ENCODE measurements at places on chromosomes 4 and X.

- no peak for DNase-seq
These were observed 351.9 kb upstream of the FTHL17 start for GRCh38 chrX:31423609-31424189.

GRCh38 chr4:73867783-73868182 is 1.4 kb upstream of the CXCL1 start:
- no peak for DNase-seq

DNA sequence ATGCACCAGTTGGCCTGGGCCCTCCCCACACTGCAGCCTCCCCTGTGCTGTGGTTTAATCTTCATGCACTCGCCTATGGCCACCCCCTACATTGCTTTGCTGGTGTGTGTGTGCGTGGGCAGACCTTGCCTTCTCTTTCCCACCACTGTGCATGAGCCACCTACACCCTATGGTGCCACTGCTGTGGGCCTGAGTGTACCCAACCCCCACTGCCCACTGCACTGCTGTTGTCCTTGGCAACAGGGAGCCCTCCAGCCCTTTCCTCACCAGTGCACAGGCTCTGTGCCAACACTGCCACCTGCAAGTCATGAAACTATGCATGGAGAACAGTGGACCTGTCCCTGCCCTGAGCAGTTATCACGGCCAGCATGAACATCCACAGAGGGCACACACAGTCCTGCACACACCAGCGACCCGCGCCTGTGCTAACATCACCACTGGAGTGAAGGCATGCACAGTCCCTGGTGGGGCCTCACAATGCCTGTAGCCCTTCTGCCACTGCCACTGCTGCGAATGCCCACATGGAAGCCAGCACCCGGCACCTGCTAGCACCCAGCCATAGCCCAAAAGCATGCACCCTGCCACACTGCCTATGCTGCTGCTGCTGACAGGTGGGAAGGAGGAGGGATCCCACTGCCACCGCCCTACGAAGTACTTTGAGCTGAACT is 237.8 kb upstream of the ARSJ start:
- DNase-seq = no peak

DNA sequence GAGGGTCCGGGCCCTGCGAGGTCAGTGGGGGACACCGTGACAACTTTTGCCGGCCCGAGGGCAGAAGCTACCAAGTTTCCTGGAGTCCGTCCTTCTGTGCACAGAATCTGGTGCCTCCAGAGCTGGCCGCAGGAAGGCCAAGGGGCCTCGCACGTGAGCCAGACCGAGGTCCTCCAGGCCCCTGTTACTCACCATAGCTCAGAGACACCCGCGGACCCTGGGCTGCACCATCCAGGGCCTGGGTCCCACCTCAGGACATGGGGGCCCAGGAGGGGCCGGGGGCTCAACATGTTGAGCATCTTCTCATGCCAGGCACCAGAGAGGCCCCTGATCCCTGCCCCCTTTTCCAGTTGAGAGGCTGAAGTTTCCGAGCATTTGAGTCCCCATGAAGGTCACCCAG is 87.9 kb downstream of the HMX1 start:
- no peak for DNase-seq

DNA sequence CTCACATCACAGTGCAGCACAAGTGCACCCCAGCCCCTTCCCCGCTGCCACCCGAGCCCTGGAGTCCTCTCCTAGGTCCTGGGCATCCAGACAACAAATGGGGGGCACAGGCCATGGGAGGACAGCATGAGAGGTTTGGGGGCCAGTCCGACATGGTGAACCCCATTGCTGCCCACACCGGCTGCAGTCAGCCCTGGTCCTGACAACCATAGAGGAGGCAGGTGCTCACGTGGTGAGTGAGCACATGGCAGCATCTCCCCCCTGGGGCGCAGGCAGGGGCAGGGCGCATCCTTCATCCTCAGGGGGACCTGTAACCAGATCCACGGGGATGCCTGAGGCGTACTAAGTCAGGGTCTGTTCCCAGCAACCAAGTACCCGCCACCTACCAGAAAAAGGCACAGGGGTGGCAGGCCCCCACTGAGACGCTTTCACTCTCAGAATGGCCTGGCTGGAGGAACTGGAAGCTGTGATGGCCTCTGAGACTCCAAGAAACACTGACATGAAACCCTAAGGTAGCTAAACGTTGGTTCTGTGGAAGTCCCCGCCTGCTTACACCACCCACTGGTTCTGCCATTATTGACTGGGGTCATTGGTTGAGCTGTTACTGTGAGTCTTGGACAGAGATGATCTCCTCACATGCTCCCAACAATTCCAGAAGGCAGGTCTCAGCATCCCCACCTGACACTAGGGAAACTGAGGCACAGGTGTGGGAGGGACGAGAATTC is 6.5 kb downstream of the ZFYVE28 start:
- peak; percentile 52 for DNase-seq
